Suprapubic skin (tissue), 4 donors: ENCODE measurements at places on chromosomes 16 and 17. TPM values are rescaled to one million over a fixed set of nuclear protein-coding genes. Genes with fewer than 3 reads are reported as not detected.

GRCh38 chr17:15085890-15086677 is 179.0 kb downstream of the PMP22 start:
- DNase-seq = no peak

DNA sequence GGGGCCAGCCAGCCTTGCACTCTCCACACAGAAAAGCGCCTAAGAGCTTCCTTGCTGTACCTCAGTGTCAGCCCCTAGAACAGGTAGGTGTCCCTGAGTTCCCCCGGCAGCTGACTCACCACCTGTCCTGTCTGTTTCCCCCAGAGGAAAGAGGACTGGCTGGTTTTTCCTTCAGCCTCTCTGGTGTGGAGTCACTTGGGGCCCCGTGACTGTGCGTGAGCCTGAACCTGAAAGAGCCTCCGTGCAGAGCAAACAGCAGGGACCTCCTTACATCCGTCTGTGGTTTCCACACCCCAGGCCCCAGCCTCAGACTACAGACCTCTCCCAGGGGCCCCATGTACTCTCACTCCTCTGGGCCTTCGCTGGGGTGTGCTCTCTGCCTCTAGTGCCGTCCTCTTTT is 87.8 kb downstream of the GNAO1 start:
- DNase-seq = no peak

GRCh38 chr17:28788100-28788499 is 44.3 kb downstream of the TRAF4 start:
- no peak for DNase-seq

- no peak for DNase-seq
Observed at GRCh38 chr16:89621698-89622409, 8.4 kb downstream of the DPEP1 start.

DNA sequence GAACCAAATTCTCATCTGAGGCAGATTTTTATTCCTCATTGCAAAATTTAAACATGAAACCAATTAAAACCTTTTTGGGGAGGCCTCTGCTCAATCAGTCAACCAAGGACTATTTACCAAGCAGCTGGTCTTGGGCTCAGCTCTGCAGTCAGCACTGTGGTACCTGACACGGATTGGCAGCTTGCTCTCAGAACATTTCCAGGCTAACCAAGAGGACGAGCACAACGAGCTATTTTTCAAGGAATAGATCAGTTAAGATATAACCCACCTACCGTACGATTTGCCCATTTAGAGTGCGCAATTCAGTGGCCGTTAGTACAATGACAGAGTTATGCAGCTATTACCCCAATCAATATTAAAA is 26.4 kb upstream of the KLHDC4 start:
- DNase-seq = no peak

DNA sequence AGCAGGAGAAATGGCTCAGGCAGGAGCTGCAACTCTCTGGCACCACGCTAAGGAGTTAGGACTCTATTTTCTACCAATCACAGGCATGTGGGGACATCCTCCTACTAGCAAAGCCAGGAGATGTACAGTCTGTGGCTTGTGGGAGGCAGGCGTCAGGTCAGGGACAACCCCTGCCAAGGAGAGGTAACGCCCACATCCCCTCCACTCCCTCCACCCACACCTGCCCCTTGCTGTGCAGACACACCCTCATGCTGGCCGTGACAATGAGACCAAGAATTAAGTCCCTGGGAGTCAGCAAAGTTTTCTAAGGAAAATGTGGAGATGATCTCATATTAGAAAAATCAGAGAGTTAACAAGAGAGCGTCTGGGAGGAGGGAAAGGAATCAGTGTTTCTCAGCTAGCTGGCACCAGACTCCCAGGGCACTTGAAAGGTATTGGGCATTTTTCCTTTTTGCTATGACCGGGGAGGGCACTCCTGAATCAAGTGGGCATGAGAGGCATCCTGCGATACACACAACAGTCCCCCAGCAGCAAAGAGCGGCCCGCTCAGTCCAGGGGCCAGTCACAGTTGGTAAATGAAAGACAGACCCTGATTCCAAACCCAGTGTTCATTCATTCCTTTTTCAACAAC is 87.3 kb upstream of the RPL38 start:
- no peak for DNase-seq

- DNase-seq = no peak
Observed at GRCh38 chr17:55390364-55390977, 31.2 kb downstream of the MMD start.

- no peak for DNase-seq
Observed at GRCh38 chr16:17567455-17567854, 96.7 kb upstream of the XYLT1 start.

- DNase-seq = no peak
Observed at GRCh38 chr17:13888056-13888609, 181.2 kb upstream of the COX10 start.

GRCh38 chr17:39702901-39703893 is 3.3 kb downstream of the ERBB2 start:
- DNase-seq = no peak

DNA sequence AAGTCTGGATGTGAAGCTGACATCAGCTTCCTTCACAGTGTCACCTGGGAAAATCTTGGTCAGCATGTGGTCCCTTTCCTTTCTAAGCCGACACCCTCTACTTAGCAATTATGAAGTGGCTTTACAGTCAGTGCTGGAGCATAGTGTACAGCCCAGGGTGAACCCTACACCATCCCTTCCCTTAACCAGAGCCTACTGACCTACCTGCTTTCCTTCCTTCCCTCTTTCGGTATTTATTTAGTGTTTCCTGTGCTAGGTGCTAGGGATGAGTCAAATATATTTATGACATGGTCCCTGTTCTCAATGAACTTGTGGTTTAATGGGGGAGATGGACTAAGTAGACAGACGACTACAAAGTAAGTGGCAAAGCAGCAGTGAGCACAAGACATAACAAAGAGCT is 77.5 kb downstream of the CDK5R1 start:
- no peak for DNase-seq

C16orf86 gene
- total RNA-seq = 6.8 TPM

RANBP10 gene
- 35.2 TPM for total RNA-seq

SLC12A4 gene
- total RNA-seq = 59.5 TPM

KCNH6 gene
- total RNA-seq = not detected

CCL11 gene
- not detected for total RNA-seq
